ENCODE measurements at places on chromosomes 1 and 21.

DNA sequence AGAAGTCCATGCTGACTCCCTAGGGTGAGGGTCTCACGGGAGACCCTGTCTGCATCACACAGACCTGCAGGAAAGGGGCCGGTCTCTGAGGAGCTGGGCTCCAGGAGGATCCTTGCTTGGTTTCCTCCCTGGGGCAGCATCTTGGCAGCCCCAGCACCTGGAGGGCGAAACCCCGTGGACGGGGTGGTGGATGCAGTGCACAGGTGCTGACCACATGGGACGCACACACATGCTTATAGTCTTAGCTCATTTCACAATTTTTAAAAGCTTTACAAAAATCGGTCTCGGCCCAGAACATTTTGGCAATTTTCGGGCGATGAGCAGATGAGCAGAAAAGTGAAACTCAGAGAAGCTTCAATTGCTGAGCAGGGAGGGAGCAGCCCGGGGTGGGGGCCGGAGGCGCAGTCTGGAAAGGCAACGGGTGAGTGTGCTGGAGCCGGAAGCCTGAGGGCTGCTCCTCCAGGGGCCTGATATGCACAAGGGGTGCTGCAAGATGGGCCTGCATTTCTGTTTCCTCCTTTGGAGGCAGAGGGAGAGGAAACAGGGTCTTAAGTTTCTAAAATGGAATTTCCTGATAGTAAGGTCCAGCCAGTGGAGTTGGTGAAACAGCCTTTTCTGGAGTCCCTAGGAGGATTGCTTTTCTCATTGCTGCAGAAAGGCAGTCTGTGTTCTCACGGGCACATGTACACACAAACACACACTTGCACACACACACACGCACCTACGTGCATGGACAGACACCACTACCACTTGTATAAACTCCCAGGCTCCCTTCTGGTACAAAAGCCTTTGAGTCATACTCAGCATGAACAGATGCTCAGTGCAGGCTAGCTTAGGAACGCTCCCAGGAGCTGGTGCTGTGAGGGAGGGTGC lies 60.6 kb downstream of the SCCPDH start:
- peak; percentile 76 for DNase-seq

GRCh38 chr1:86200901-86201300 lies 44.3 kb upstream of the COL24A1 start:
- peak; percentile 22 for DNase-seq

DNA sequence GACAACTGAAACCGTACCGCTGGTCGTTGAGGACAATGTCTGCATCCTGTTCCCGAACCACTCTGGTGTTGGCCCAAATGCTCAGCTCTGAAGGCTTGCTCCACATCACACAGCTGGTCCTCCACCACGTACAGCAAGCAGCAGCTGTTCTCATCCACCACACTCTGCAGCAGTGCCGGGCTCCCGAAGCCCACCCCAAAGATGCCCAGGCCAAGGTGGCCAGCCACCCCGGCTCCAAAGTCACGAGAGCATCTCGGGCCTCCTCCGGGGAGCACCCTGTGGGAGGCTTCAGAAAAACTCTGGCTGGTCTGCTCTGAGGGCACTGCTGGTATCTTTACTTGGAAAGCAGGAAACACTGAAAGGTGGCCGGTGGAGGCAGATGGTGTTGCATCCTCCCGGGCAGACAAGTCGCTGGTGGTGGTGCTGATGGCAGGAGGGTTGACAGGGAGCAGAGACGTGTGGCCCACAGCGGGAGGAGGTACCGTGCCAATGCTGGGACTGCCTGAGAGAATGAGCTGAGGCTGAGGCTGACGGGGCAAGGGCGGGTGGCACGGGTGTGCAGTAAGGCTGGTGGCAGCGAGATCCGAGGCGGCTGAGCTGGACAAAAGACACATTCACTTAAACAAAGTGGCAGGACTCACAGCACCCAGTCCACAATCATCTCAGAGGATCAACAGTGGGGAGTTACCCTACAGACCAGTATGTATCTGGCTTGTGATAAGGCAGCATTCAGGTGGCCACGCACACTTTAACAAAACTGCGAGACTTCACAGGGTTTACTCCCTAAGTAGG lies 6.5 kb upstream of the CCDC27 start:
- no peak for DNase-seq

- DNase-seq = no peak
These were observed 452.6 kb upstream of the CAMK1G start for GRCh38 chr1:209130886-209131285.

- no peak for DNase-seq
These were observed 81.0 kb upstream of the NR5A2 start for GRCh38 chr1:199946305-199947155.

DNA sequence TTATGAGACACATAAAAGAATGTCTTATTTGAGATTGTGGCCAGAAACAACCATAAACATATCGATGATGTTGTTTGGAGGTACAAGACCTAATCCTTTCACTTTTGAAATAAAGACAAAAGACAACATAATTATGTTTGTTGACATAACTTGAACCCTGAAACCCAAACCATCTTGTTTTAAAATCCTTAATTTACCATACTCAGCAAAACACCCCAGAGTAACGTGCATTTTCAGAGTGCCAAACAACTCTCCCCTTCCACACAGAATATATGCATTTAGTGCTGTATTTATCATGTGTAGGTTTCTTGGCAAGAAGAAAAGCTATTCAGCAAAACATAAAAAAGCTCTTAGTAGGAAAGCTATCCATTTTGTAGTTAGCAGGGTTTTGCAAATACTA lies 17.5 kb downstream of the SIM2 start:
- no peak for DNase-seq

GRCh38 chr1:59768792-59769735 lies 45.7 kb upstream of the HOOK1 start:
- DNase-seq = no peak

DNA sequence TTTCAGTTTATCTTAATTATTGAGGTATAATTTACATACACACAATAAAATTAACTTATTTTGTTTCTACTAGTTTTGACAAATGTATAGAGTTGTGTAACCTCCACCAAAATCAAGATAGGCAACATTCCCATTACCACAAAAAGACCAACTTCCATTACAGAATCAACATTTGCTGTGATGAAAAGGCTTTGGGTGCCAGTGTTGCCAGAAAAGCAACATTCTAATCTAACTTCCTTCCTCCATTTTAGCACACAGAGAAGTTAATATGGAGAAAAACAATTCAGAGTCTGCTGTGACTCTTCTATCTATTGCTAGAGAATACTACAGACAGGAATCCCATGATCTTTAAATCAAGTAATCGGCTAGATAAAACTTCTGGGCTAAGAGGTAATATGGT lies 245.3 kb downstream of the RERE start:
- DNase-seq = no peak

- DNase-seq = no peak
These were observed 3.9 kb downstream of the PRXL2B start for GRCh38 chr1:2590233-2591141.

- DNase-seq = no peak
These were observed 156.3 kb downstream of the SMYD3 start for GRCh38 chr1:246350745-246351144.

DNA sequence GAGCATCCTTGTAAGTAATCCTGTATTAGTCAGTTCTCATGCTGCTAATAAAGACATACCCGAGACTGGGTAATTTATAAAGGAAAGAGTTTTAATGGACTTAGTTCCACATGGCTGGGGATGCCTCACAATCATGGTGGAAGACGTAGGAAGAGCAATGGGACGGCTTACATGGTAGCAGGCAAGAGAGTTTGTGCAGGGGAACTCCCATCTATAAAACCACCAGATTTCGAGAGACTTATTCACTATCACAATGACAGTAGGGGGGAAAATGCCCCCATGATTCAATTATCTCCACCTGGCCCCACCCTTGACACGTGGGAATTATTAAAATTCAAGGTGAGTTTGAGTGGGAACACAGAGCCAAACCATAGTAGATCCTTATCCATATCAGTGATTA lies 124.7 kb downstream of the HIVEP3 start:
- no peak for DNase-seq

DNA sequence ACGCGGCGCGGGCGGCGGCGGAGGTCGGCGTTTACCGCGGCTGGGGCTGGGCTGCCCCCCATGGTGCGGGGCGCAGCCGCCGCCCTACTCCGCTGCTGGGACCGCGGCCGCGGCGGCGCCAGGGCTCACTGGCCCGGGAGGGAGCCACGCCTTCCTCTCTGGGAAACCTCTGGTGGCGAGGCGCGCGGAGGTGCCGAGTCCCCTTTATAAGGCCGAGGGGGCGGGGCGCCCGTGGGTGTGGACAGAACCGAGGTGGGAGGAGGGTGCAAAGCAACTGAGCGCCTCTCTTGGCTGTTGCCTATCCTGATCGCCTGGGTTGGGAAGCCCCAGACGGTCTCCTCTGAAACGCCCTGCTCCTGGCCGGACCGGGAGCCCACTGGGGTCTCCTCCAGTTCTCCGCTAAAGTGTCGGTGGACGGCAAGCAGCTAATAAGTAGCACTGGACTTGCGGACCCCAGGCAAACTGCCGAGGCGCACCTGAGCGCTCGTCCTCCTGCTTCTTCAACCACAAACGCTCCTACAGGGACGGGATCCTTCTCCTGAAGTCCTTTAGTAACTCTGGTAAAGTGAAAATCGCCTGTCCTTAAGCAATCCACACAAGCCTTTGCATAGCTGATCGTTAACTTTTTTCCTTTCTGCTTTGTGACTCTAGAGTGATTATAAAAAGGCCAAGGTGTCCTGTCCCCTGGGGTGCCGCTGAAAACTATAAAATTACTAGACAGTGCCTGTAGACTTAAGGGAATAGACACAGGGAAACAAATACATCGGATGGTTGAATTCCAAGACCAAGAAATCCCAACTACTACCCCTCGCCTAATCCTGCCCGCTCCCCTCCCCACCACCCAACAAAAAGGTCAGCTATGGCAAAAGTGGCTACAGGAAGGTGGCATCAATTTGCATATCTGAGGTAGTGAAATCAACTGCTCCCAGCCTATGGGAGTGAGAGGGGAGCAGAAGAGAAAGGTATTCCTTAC lies at the start of gene PTGER3:
Gene PTGER3, minus strand, starts transcription at position 182 of the 973 bp plus-strand sequence. CDS start 239 bp downstream, outside the sequence.
- no peak for DNase-seq
